Activated CD8-positive, alpha-beta memory T cell treated with anti-CD3 and anti-CD28 coated beads for 48 hours (primary cell): ENCODE measurements at places on chromosomes 4 and X.

DNA sequence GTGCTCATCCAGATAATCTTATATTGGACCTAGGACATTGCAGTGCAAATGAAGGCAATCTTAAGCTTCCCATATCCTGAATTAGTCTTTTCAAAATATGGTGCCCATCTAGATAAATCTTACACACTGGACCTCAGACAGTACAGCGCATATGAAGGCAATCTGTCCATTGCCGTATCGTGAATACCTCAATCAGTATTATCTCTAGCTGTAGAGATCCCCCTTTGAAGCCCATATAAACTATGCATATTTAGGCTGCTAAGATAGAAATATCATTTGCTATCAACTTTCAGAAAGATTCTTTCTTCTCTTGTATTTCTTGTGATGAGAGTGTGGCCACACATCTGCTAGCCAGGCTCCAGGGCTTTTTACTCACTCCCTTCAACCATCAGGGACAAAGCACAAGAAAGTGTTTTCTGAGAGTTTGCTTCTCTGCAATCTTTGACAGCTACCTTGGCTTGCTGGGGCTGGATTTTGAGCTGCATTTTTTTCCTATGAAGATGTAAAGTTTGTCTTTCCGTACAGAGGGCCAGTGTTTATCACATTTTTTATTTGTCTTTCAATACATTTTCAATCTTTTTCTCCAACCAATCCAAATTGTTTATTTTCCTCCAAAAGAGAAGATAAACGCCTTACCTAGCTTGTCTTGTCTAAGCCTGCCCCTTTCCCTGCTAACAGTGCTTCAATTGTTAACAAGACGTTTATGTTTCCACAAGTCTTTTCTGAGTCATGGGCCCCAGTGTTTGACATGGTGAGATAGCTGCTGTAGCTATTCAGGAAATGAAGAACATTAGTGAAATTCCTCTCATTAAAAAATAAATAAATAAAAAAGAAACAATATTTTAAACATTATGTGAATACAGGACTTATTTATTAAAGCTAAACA is 57.6 kb upstream of the FAT1 start:
- no peak for DNase-seq

DNA sequence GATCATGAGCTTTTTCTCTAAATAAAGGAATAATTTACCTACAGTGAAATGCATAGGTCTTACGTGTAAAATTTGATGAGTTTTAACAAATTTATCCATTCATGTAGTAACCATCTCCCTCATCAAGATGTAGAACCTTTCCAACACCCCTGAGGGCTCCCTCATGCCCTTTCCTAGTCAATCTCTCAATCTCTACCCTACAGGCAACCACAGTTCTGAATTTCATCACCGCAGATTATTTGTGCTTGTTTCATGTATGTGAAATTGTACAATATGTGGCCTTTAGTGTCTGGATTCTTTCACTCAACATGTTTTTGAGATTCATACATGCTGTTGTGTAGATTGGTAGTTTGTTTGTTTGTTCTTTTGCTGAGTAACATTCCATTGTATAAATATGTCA is 2.1 kb downstream of the VGLL1 start:
- no peak for DNase-seq

DNA sequence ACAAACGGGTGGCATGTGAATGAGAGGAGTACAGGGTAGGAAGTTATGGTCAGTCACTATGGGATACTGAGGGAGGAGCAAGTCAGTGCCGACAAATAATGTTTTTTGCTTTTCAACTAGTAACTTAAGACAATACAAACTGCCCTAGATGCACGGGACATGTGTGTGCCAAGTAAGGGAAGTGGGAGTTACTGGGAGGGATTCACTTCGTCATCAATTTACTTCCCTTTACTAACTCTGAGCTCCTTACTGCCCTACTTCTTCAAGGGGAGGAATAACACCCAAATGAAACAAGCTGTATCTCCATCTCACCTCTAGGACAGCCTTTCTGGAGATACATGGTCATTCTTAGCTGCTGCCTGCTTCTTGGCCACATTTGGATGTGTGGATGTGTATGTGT is 97.7 kb downstream of the DGKK start:
- no peak for DNase-seq

DNA sequence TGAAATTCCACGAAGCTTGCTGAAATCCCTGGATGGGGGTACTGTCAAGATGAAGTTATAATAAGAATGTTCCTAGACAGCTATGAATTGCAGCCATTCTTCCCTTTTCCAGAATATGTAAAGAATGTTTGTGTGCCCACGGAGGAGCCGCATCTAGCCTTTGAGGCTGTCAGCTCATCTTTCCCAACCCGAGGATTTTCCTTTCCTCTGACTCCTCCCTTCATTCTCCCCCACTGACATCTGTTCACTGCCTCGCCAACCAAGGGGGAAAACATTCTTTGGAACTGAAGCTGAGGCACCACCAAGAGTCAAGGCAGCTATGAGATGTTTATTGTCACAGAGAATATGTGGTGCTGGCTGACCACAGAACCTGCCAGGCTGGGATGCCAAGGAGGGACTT is 8.8 kb downstream of the NHSL2 start:
- DNase-seq: no peak

DNA sequence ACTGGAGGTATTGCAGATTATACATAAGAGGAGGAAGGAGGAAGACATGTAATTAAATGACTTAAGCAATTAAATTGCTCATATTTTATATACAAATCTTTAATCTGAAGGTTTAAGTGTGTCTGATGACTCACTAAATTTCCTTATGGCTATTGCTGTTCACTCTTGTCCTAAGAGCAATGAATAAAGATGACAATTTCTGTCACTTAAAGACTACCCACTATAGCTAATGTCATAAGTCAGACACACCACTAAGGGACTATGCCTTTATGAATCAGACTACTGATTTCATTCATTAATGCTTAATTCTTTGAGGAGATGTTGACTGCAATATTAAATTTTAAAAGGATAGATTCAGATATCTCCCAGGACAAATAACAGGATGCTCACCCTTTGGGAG is 1514.7 kb downstream of the PCDH18 start:
- DNase-seq: no peak

DNA sequence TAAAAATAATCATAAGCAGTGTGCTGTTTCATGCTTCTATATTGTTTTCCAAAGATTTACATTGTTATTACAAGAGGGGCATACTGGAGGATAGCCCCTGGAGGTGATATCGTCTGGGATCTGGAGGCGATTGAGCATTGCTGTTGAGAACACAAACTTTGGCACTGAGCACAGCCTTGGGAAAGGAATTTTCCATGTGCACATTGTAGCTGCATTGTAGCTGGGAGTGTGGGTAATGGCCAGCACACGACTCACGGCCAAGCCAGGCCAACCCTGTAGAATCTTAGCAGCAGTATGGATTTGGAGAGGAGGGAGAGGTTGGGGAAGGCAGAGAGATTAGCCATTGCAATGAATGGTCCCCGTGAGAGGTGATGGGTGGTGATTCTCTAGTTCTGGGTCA is 121.9 kb downstream of the SMIM20 start:
- DNase-seq: no peak

DNA sequence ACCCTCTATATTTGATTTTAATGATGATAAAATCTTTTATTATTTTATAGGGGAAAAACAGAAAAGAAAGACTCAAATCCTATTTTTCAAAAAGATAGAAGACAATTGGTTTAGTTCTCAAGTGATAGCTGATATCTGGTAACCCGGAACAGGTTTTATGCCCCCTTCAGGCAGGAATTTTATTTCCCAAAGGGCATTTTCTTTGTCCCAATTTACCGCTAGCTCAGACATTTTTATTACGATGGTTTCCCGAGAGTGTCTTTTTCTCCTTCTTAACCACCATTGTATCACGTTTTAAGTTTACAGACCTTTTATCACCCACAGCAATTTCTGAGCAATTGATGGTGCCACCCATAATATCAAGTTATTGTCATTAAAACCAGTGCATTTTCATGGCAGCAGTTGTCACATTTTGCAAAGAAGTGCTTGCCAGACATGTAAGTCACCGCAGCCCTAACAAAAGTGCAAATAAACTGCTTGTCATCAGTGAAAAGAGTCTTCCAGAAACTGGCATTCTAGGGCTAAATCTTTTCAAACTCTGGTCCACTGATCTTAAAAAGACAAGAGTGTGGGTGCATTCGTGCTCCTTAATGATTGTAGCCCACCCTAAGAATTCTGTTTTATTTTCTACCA is 204.8 kb upstream of the VCX start:
- no peak for DNase-seq

GRCh38 chrX:137792214-137792613 is 226.3 kb downstream of the ZIC3 start:
- DNase-seq: no peak

- no peak for DNase-seq
These were observed 752 bp downstream of the FRAS1 start for GRCh38 chr4:78057600-78058550.

GRCh38 chr4:182808673-182809416 is 108.3 kb downstream of the DCTD start:
- DNase-seq: peak; percentile 18

DNA sequence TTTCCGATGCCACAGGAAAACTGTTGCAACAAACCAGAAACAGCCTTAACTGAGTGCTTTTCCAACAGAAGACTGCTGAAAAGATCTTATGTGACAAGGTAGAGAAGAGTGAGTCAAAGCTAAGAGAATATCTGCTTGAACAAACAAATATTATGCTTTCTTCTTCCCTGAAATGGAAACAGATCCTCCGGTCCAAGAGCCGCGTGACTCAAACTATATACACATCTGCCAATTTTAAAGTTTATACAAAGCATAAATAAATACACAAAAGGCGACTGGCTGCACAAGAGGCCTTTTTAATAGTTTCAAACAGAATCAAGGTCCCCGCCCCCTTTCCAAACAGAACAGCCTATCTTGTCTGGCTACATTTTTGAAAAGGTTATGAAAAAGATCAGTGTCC is 329.7 kb upstream of the F9 start:
- no peak for DNase-seq

DNA sequence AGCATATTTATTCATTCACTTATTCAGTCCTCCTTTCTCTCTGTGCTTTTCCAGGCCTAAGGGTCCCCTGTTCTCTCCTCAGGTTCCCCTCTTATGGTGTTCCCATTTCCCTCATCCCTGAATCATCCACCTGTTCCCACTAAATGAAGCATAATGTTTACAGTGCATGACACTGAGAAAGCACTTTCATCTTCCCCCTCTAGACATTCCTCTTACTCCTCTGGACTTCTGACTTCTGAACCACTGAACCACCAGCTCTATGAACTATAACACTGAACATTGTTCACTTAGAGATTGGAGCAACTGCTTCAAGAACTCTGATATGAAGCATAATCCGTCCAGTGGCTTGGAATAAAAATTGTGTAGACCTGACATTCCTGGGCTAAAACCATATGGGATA is 59.5 kb downstream of the CD38 start:
- DNase-seq: no peak

- DNase-seq: no peak
These were observed 417.1 kb upstream of the MAGEB16 start for GRCh38 chrX:35380808-35381700.

DNA sequence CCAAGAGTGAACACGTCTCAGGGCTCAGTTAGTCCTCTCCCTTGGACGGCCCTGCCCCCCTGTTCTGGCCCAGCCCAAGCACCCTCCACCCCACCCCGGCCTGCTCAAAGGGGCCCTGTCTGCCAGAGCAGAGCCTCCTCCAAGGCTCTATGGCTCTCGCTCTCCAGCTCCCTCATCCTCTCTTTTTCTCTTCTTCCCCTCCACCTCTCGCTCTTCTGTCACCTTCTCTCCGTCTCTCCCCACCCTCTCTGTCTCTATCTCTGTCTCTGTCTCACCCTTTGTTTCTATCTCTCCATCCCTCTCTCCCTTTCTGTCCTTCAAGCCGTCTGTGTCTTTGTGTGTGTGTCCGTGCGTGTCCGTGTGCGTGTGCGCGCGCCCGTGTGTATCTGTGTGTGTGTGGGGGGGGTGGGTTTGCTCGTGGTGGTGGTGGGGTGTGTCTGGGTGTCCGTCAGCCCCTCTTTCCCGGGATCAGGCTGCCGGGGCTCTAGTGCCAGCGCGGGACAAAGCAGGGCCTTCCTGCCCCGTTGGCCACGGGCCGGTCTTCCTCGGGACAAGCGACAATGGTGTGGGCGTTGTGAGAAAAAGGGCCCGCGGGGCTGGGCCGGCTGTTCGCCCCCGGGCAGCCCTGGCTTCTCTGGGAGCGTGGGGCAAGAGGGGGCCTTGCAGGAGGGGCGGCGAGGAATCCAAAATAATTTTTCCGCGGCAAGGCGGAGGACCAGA is 8.7 kb downstream of the FRG2 start:
- no peak for DNase-seq

DNA sequence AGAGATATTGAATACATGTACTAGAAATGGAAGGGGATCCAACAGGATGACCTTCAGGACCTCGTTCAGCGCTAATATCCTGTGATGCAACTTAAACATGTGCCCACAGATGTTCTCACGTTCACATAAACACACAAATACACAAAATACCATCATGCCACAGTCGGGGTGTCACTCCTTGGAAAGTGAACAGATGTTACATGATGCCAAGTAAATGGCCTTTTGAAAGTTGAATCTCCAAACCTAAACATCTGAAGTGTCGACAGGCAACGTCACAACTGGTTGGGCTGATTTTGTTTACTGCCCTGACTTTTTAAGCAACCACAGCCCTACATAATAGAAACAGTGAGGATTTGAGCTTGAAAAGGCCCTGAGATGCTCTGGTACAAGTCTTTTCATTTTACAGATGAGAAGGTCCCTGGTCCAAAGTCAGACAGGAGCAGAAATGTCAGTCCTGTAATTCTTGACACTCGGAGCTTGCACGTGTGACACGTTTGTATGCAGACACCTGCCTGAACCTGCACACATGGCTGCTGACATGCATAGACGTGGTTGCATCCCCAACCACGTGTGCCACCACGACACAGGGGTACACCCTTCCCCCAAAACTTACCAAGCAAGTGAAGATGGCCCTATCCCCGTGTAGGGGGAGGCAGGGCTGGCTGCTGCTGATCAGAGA is 23.5 kb upstream of the BCORL1 start:
- DNase-seq: no peak

DNA sequence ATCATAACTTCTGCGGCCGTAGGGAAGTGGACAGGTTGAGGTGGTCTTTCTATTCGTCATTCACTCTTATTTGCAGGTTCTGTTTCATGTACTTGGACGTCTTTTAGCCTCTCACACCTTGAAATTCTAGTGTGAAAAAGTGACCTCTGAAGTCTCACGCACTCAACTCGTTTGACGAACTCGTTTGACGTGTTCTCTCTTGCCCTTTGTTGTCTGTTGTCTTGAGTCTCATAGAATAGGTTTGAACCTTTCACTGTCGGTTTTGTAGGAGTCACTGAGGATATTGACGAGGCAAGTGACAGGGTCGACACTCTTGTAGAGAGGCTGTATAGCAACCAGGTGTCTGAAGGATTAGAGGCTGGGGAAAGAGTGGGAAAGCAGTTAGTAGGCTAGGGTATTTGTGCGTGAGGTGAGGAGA is 1.1 kb upstream of the PGRMC2 start:
- no peak for DNase-seq

- DNase-seq: no peak
These were observed 390.5 kb upstream of the TECRL start for GRCh38 chr4:64799751-64800150.

GRCh38 chr4:15776871-15777648 is 1.1 kb upstream of the CD38 start:
- DNase-seq: no peak

GRCh38 chr4:183390374-183390773 is 54.1 kb upstream of the CDKN2AIP start:
- DNase-seq: no peak
